ENCODE measurements at places on chromosomes 1 and 21.

DNA sequence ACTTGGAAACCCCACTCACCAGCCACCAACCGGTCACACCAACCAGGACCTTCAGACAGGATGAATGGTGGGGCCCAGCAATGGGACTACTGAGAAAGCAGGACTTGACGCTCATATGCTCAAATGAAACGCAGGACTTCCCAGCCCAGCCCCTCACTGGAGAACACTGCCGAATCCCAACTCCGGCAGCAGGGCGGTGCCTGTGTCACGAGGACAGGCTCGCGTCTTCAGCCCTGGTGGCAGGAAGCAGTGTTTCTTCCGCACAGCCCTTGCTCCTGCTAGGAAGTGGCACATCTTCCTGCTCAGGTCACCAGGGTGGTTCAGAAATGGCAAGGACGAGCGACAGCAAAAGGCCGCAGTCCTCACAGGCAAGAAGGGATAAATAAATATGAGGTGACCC lies 38.9 kb downstream of the CD58 start:
- DNase-seq, result no peak

DNA sequence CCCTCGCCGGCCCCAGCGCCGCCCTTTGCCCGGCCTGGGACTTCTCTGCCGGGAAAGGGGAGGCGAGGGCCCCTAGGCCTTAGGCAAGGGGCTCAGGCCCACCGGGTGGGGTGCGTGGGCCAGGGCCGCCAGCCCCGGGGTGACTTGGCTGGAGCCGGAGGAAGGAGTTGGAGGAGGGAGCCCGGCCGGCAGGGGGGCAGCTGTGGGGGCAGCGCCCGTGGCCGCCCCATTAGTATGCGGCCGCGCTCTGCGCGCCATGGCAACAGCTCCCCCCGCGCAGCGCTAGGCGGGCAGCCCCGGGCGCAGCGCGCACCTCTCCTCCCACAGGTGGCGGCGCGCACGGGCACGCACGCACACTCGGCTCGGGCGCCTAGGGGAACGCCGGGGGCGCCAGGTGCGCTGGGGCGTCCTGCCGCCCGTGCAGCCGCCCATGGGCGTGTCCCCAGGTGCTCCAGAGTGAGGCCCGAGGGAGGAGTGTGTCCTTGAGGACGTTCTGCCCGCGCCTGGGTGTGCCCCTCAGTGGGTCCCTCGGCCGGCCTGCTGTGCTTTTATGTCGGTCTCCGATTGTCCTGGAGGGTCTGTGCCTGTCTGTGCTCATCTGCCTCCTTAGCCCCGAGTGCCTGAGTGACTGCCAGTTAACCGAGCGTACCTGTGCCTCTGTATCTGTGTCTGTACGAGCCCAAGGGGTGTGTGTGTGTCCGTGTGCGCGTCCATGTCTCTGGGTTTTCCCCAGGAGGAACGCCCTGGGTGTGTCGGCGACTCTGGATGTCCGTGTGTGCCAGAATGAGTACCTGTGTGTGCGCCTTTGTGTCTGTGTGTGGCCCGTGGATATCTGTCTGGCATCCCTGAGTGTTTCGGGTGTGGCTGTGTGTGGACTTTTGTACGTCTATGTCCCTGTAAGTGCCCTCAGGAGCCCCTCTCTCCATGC lies 38.2 kb upstream of the WASF2 start:
- DNase-seq, result no peak

GRCh38 chr1:234699795-234700665 lies 90.1 kb upstream of the IRF2BP2 start:
- DNase-seq, result no peak

- DNase-seq, result no peak
Measured at GRCh38 chr1:87333692-87334347, 5.1 kb downstream of the LMO4 start.

GRCh38 chr1:212072047-212072446 lies 36.5 kb downstream of the DTL start:
- DNase-seq, result no peak

- DNase-seq, result no peak
Measured at GRCh38 chr1:204834752-204835151, 35.9 kb upstream of the NFASC start.

DNA sequence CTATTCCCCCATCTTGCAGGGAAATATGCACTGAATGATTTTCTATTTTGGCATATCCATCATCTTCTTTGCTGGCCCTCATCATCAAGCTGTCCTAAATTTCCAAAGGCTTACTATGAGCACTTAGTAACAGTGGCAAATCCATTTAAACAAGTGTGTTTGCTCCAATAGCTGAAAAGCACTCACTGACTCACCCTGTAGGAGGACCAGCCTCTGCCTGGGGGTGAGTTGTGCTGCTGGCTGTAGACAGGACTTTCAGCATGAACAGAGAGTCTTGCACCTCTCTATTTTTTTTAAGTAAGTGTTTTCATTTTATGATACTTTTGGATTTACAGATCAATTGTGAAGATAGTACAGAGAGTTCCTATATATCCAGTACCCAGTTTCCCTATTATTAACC lies 97.3 kb downstream of the SLC35F3 start:
- no peak for DNase-seq

- DNase-seq, result no peak
Measured at GRCh38 chr1:177741476-177741875, 228.4 kb downstream of the SEC16B start.

GRCh38 chr1:35854989-35855700 lies 27.9 kb upstream of the AGO1 start:
- DNase-seq, result peak; percentile 87

DNA sequence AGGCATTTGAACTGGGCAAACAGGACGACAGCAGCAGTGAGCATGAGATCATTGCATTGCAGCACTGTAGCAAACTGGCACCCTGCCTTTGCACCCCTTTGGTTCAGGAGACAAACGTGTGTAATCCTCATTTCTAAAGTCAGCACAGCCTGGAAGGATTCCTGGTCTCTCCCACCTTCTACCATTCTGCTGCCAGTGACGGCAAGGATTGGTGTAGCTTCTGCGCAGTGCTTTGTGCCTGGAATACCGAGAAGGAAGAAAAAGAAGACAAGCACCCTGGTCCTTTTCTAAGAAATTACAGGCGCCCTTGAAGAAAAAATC lies 805.3 kb downstream of the USP25 start:
- peak; percentile 56 for DNase-seq

DNA sequence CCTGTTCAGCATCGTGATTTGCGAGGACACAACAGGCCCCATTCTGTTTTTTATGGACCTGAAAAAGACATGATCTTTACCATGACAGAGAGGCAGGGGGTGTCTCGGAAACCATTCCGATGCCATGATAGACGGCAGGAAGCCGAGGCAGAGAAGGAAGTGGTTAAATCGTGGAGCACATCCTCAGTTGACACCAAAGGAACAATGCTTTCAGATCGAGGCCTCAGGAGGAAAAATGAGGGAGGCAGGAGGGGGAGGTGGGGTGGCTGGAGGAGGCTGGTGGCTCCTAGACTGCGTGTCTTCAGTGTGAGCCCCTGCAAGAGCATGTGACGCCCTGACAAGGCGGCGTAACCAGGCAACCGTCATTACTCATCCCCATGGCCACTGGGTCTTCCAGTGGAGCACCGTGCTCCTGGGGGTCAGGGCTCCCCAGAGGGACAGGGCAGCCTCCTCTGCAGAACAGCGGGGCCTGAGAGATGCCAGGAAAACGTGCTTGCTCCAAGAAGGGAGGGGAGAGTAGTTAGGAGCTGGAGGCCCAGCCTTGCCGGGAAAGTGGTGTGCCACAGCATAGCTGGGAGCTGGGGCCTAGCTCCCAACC lies 172.8 kb upstream of the TMEM51 start:
- no peak for DNase-seq

GRCh38 chr1:199089393-199090122 lies 450.7 kb downstream of the PTPRC start:
- no peak for DNase-seq

- DNase-seq, result no peak
Measured at GRCh38 chr1:58931756-58932155, 147.9 kb upstream of the JUN start.

DNA sequence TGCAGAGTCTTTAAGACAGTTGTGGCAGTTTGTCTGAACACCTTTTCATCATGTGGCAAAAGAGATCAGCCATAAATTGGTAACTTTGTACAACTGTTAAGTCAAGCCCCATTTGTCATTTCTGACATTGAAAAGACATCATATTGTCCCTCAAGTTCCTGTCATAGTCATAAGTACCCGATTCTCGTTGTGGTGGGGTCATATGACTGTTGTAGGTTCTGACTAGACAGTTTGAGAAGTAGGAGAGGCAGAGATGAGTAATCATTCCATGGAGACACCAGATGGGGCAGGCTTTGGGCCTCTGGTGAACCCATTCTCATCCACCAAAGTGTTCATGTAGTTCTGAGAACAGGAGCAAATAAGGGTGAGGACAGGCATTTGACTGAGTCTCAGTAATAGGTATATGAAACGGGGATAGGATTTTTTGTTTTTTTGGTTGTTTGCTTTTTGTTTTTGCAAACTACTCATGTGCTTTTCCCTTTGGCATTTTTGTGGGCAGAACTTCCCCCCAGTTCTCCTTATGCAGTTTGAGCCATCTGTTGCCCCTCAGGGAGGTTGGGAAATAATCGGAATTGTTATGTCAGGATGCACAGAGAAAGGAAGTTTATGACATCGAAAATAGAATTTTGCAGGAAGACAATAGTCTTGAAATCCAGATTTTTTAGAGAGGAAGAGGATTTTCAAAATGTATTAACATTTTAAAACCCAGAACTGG lies 86.9 kb upstream of the KCNE2 start:
- no peak for DNase-seq

GRCh38 chr21:33212159-33212851 lies 17.4 kb upstream of the IFNAR2 start:
- no peak for DNase-seq

All from LNCaP clone FGC (cell line).